ENCODE measurements at places on chromosomes 11 and 22.

GRCh38 chr11:35566885-35567284, 41.5 kb upstream of the PAMR1 start:
- DNase-seq = no peak

- DNase-seq = no peak
These were observed 100.6 kb downstream of the CSNK2A3 start for GRCh38 chr11:11252403-11252802.

GRCh38 chr22:27845644-27846043, 44.1 kb upstream of the MN1 start:
- DNase-seq = no peak

GRCh38 chr11:27141576-27141975, 101.0 kb downstream of the BBOX1 start:
- no peak for DNase-seq

GRCh38 chr11:65420979-65421793, 1.4 kb upstream of the NEAT1 start:
- peak; percentile 83 for DNase-seq

- no peak for DNase-seq
These were observed 138.6 kb downstream of the SLC1A2 start for GRCh38 chr11:35280727-35281126.

GRCh38 chr11:76380159-76380976, 564 bp downstream of the THAP12 start:
- peak; percentile 20 for DNase-seq

DNA sequence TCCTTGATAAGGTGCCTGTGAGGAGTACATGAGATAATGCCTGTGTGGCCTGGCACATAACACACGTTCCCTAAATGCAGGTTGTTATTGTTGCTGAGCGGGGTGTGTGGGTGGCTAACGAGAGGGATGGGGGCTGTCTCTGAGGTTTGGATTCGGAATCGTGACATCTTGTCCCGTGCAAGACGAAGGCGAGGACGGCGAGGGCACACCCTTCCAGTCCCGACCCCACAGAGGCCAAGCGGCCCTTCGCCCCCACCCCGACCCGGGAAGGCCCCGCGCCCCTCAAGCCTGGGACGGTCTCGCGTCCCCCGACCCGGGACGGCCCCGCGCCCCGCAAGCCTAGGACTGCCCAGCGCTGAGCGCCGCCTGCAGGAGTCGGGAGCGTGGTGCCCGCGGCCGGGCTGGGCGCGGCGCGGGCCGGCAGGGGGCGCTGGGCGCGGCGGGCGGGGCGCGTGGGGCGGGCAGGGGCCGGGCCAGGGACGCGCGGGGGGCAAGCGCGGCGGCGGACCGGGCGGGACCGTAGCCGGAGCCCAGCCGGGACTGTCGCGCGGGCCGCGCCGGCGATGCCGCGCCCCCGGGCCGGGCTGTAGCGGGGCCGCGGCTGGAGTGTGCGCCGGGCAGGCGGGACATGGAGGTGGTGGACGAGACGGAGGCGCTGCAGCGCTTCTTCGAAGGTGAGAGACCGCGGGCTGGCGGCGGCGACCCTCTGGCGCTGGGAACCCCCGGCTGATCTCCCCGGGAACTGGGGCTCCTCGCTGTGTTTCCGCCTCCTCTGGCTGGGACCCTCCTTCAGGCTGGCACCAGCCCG, at the start of gene MYRF:
Gene MYRF (plus strand): TSS at position 520 of the 808 bp plus-strand sequence. CDS start 109 bp downstream, at position 629.
- peak; percentile 43 for DNase-seq

DNA sequence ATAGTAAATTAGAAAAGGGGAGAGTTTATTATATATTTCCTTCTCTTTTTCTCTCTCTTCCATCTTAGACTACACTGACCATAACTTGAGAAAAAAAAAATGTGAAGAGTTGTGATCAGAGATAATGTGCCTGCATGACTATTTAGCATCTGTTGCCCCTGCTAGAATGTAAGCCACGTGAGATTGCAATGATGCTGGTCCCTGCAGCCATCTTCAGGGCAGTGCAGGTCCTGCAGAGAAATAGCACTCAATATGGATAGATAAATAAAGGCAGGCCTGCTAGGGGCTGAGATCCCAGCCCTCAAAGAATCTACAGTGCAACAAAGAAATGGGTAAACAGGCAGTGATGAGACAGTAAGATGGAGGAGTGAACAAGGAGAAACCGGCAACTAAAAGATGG, 7.8 kb upstream of the DKK3 start:
- no peak for DNase-seq

- DNase-seq = no peak
These were observed 36.9 kb downstream of the DGCR2 start for GRCh38 chr22:19085233-19085718.

GRCh38 chr22:27686534-27686933, 115.0 kb downstream of the MN1 start:
- no peak for DNase-seq

DNA sequence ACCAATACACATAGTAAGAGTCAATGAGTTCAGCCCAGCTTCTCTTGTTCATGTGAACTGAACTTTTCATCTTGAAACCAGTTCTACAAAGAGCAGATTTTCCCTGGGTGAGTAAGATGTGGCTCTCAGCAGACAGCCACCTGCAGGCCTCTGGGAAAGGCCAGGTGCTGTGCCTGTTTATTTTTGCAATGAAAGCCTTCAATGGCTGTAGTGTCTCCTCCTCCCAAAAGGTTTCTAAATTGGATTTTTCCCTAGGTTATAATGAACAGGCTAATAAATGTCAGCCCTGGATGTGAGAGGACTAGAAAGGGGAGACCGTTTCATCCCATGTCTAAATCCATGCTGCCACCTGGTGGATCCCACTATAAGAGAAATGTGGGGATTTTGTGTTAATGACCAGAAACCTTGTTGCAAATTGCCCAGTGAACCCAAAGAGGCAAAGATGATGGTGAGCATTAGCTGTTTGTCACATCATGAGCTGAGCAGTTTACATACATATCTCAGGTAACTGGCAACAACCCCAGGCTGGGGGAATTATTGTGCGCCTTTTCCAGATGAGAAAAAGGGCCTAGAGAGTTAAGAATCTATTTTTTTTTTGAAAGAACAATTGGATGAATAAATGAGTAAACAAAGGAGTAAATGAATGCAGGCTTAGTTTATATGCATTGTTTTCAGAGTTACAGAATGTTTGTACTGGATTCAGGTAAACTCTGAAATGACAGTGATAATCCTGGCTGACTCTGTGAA, 12.7 kb downstream of the C11orf91 start:
- no peak for DNase-seq

GRCh38 chr11:6594142-6594768, 9.2 kb downstream of the RRP8 start:
- DNase-seq = no peak

DNA sequence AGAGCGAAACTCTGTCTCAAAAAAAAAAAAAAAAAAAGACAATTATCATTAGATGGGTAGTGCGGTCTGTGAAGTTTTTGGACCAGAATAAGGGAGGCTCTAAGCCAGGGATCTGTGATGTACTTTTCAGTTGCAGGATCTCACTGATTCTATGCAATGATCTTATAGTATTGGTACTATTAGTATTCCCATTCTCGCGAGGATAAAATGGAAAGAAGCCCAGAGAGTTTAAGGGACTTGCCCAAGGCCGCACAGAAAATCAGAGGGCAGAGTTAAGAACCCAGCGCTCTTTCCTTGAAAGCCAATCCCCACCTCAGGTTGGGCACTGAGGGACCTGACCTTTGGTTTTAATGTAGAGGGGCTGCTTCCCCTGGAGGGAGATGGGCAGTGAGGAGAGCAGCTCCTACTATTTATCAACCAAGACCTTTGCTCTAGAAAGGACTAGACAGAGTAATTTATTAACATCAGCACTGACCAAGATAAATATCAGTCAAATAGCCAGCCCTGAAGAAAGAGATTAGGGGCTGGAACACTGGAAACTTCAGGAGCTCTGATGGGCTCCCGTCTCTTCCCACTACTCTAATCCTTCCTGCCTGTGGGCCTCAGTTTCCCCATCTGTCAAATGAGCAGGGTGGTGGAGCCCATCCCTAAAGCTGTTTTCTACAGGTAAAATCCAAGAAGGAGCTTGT, 6.0 kb downstream of the NIPSNAP1 start:
- DNase-seq = no peak

DNA sequence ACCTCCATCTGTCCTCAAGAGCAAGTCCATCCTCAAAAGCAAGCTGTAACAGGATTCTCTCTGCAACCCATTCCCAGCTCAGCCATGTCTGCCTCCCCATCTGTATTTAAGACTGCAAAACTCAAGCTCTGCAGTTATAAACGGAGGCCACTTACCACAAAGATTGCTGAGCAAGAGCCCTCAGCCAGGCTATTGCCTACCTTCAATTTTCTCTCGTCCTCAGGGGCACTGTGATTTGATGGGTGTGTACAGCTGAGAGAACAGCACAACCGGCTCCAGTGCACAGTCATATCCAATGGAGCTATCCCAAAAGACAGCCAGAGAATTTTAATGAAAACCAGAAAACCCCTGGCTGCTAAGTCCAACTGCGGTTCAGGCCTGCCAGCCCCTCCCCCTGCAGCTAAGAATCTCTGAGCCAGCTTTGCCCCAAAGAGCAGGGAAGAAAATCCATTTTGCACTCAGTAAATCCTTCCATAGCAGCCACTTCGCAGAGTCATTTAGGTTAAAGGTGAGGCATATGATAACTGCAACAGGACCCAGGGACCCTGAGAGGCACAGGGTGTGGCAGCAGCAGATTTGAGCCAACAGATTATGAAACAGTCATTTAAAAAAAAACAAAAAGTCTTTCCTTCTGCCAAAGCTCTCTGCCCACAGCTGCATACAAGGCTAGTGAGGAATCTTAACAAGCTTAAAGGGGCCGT, 37.6 kb downstream of the RAB30 start:
- DNase-seq = no peak

DNA sequence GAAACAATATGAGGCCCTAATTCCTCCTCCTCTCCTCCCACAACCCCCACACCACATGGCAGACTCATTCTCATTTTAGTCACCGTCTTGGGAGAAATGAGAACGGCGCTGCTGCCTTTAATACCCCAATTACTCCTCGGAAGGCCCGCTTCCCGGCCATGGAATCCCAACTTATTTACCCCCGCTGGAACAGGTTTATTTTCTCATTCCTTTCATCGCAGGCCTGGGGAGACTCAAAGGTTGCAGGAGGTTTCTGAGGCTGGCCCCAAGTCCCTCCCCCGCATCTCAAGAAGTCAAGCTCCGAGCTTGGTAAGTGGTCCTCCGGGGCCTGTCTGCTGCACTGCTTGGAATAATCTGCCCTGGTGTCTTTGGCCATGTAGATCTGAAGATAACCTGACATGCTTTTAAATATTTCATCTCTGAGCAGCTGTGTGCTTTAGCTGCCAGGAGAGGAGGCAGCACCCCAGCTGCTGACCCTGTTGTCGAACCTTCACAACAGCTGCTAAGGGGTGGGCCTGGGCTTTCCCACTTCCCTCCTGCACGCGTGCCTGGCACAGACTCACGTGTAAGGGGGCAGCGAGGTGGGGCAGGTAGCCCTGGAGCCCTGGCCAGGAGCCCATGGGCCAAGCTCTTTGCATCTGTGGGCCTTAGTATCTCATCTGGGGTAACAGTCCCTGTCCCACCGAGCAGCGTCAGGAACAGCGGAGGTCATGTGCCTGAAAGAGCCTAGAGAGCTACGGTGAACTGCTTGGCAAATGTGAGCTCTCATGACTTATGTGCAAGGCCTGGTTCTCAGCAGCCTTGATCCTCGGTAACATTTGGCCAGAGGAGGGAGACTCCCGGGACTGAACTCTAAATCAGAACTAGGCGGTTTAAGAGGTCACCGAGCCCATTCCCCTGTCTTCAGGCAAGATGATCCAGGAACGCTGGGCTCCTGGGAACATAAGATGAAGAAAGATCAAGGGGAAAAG, 164.6 kb downstream of the ST3GAL4 start:
- no peak for DNase-seq

Data from effector memory CD4-positive, alpha-beta T cell (primary cell).